ENCODE measurements at places on chromosomes 2 and 18.

GRCh38 chr2:56674084-56674483, 490.3 kb downstream of the CCDC85A start:
- no peak for DNase-seq

DNA sequence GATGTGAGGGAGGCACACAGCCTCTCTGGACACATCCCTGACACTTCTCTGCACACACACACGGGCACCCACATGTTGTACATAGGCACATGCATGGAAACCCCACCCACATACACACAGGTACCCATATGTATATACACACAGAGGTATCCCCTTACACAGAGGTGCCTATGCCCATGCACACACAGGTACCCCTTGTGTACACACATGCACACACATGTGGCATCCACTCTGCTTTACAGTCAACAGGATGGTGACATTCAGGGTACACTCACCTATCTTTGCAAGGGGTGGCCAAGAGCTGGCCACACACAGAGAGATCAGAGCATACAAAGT, 59.5 kb downstream of the FAM168B start:
- DNase-seq = no peak

DNA sequence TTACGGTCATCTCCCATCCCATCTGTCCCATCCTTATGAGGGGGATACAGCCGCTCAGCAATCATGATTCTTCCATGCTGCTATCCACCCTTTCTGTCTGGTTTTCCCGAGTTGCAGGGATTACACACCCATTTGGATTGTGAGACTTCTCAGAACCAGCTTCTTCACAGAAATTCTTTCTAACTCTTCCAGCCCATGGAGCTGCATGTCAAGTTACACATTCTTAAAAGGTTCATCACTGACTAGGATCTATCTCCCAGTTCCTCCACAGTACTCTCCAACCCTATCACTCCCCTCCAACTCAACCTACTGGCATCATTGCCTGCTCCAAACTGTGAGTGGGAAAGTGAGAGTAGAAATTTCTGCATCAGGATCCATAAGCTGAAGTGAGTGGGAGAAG, 558.2 kb upstream of the TNP1 start:
- DNase-seq = no peak

- no peak for DNase-seq
These were observed 297.3 kb downstream of the IKZF2 start for GRCh38 chr2:212854116-212854515.

GRCh38 chr2:104468846-104469245, 385.1 kb upstream of the POU3F3 start:
- DNase-seq = no peak

All from hematopoietic multipotent progenitor cell treated with erythropoietin and hydrocortisone succinate and interleukin-3 and kit ligand, for 8 days (in vitro differentiated cells).